ENCODE measurements at places on chromosomes 4 and X.

- no peak for DNase-seq
Measured at GRCh38 chr4:154218051-154218450, 273.5 kb downstream of the DCHS2 start.

DNA sequence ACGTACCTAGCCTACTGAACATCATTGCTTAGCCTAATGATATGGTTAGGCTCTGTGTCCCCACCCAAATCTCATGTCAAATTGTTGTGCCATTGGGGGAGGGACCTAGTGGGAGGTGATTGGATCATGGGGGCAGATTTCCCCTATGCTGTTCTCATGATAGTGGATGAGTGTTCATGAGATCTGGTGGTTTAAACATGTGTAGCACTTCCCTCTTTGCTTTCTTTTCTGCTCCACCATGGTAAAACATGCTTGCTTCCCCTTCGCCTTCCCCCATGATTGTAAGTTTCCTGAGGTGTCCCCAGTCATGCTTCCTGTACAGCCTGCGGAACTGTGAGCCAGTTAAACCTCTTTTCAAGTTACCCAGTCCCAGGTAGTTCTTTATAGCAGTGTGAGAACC lies 102.6 kb downstream of the RAPGEF2 start:
- no peak for DNase-seq

DNA sequence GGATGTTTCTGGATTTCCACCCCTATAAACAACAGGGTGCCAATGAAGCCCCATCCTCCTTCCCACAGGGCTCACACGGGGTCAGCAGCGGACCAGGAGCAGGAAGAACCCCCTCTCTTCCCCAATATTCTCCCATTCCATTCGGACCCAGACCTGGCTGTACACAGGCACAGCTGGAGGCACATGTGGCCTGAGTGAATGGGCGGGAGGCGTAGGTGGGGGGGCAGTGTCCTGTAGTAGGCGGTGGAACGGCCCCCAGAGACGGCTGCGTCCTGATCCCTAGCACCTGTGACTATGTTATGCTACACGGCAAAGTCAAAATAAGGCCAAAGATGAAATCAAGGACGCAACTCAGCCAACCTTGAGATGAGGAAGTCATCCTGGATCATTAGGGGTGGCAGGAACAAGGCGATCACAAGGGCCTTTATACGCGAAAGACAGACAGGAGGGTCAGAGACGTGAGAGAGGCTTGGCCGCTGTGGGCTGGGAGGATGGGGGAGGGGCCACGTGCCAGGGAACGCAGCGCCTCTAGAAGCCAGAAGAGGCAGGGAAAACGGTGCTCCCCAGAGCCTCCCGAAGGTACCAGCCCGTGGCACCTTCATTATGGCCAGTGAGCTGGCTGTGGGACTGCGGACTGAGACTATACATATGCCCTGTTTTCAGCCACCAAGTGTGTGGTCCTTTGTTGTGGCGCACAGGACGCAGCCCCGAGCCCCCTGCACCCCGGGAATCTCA lies 75.6 kb downstream of the WFS1 start:
- no peak for DNase-seq

- DNase-seq = no peak
Measured at GRCh38 chr4:73432169-73433000, 3.6 kb upstream of the AFP start.

- DNase-seq = no peak
Measured at GRCh38 chr4:173651651-173652282, 121.7 kb upstream of the HAND2 start.

GRCh38 chrX:151419782-151420181 lies 22.8 kb downstream of the VMA21 start:
- DNase-seq = no peak

DNA sequence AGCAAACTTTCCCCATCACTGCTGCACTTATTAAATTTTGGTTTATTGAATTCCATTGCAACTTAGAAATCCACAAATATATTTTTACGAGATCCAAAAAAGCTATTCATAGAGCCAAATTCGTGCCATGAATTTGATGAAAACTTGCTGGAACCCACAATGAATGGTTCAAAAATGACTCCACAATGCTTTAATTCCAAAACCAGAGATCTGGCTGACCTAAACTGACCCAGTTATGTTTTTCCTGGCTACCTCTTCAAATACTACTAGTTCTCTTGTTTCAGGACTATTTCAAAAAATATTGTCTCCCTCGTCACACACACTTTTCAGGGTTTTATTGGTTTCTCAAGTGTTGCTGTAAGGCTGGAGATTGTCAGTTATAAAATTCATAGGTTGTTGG lies 474.8 kb downstream of the PDGFC start:
- DNase-seq = no peak

DNA sequence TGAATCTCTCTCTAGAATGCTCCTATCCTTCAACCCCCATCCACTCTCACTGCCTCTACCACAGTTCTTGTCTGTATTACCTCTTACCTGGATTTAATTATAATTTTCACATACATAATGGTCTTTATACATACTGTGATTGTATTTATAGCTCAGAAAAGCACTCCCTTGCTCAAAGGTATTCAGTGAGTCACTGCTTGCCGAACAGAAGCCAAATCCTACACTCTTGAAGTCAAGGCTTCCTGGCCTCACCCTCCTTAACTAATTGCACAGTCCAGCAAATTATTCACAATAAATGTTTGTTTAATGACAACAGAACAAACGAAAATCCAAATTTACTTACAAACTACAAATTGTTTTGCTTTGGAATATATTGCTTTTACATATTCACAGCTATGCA lies 159.5 kb downstream of the KLHL13 start:
- DNase-seq = no peak

- DNase-seq = no peak
Measured at GRCh38 chr4:169802873-169803272, 45.1 kb upstream of the HPF1 start.

Data from testis (tissue), 5 donors.